Activated T-helper 1 cell treated with anti-CD3 and anti-CD28 coated beads, Interleukin-12 subunit alpha, Interleukin-12 subunit beta, Interleukin-2, Interleukin-4 antibody, amounts not matched to agents 30 ng/mL and 10 ng/mL and 1 ng/mL, durations not matched to agents 14 hours and 24 hours and 36 hours (primary cell): ENCODE measurements at places on chromosomes 2 and 18. TPM values are rescaled to one million over a fixed set of nuclear protein-coding genes. Genes with fewer than 3 reads are reported as not detected.
A peak's percentile ranks its signal among the peaks of the same experiment; 100 is the strongest.

The SOX11 gene
- not detected in 2 replicates for total RNA-seq

DNA sequence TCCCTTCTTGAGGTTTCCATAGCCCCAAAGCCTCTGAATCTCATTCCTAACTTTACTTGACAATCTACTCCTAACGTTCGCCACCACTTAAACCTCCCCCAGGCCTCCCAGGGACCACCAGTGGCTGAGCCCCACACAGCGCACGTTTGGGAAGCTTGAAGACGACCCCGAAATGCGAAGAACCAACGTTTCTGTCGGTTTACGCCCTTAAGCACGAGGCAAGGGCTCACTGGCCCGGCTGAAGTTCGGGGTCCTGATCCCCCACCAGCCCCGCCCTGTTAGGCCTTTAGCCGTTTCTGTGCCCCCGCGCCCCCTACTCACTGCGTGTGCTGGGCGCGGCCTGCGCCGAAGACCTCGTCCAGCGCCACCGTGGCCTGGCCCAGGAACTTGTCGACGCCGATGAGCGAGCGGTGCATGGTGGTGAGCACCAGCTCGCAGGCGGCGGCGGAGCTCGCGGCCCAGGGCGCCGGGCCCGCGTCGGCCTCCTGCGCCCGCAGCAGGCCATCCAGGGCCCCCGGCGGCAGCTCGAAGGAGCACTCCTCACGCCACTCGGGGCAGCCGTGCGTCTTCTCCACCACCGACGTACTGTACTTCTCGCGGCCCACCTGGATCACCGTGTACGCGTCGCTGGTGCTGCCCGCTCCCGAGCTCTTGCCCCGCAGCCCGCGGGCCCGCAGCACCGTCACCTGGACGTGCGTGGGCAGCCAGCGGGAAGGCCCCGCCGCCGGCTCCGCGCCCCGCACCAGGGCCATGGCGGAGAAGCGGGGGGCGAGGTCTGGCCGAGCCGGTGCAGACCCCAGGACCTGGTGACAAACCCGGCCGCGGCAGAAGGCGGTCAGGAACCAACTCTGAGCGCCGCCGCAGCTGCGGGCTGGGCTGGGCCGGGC is 479 bp downstream of the RAB11FIP5 start:
- peak overlapping the region; percentile 84 for H3K4me3 ChIP-seq
- peaks cover 26% of the 10 kb centered on the region for H3K4me1 ChIP-seq
- DNase-seq, result no peak
- peak overlapping the region; percentile 46 for H3K27ac ChIP-seq
- peaks cover 14% of the 10 kb centered on the region for H3K27me3 ChIP-seq

The RFTN2 gene
- not detected in 2 replicates for total RNA-seq

DNA sequence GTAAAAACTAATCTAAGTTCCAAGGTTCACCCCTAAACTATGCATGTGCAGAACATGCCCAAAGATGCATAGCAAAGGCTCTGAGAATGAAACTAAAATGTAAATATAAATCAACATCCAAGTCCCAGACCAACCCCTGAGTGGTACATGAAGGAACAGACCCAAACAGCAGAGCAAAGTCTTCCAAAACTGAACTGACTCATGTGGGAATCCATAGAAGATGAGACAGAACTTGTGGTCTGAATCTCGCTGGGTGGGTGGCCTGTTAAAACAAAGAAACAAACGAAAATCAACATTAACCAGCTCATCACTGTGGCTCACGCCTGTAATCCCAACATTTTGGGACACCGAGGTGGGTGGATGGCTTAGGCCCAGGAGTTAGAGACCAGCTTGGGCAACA is 29.5 kb upstream of the ATRAID start:
- H3K4me1 ChIP-seq, result peaks cover 4% of the 10 kb centered on the region
- H3K36me3 ChIP-seq, result no peaks in the 10 kb centered on the region
- H3K4me3 ChIP-seq, result no peak overlapping the region
- no peak for DNase-seq
- no peak overlapping the region for H3K27ac ChIP-seq
- H3K27me3 ChIP-seq, result peaks cover 32% of the 10 kb centered on the region

- H3K27ac ChIP-seq, result peak overlapping the region; percentile 89
- peak; percentile 21 for DNase-seq
- peaks cover 6% of the 10 kb centered on the region for H3K27me3 ChIP-seq
These were observed 147.7 kb downstream of the KLHL29 start for GRCh38 chr2:23532391-23533337.

DNA sequence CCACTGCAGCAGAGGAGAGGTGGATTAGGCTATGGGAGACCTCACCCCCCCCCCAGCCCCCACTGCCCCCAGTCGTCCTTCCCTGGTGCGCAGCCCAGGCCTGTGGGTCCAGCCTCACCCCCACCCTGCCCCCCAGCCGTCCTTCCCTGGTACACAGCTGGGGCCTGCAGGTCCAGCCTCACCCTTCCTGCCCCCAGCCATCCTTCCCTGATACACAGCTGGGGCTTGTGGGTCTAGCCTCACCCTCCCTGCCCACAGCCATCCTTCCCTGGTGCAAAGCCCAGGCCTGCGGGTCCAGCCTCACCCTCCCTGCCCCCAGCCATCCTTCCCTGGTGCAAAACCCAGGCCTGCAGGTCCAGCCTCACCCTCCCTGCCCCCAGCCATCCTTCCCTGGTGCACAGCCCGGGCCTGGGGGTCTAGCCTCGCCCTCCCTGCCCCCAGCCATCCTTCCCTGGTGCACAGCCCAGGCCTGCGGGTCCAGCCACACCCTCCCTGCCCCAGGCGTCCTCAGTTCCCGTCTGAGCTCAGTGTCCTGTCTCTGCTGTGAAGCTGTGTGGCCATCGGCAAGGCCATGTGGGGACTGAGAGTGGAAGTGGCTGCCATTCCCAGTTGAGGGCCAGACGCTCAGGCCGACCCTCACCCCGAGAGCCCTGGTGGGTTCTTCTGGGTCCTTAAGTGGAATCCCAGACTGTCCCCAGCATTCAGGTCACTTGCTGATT is 86.8 kb upstream of the SNTG2 start:
- no peak overlapping the region for H3K4me3 ChIP-seq
- no peak for DNase-seq
- no peaks in the 10 kb centered on the region for H3K27me3 ChIP-seq
- no peaks in the 10 kb centered on the region for H3K4me1 ChIP-seq
- H3K36me3 ChIP-seq, result no peaks in the 10 kb centered on the region

DNA sequence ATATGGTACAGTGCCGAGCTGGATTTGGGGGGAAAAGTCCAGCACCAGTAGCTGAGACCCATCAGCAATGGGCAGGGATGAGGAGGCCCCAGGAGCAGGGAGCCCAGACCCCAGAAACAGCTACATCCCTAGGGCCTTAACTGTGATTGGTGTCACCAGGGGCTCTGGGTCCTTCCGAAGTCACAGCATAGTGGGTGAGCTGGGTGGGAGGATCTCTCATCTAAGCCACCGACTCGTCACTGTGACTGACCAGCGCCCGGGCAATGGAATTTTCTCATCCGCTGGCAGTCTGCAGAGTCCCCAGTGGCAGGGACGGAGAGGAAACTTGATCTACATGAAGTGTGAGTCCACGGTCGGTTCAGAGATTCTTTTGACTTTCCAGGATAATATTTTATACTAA is 186.5 kb downstream of the SH3BP4 start:
- DNase-seq, result no peak
- no peaks in the 10 kb centered on the region for H3K4me1 ChIP-seq
- H3K27ac ChIP-seq, result no peak overlapping the region
- no peaks in the 10 kb centered on the region for H3K36me3 ChIP-seq
- no peak overlapping the region for H3K4me3 ChIP-seq

DNA sequence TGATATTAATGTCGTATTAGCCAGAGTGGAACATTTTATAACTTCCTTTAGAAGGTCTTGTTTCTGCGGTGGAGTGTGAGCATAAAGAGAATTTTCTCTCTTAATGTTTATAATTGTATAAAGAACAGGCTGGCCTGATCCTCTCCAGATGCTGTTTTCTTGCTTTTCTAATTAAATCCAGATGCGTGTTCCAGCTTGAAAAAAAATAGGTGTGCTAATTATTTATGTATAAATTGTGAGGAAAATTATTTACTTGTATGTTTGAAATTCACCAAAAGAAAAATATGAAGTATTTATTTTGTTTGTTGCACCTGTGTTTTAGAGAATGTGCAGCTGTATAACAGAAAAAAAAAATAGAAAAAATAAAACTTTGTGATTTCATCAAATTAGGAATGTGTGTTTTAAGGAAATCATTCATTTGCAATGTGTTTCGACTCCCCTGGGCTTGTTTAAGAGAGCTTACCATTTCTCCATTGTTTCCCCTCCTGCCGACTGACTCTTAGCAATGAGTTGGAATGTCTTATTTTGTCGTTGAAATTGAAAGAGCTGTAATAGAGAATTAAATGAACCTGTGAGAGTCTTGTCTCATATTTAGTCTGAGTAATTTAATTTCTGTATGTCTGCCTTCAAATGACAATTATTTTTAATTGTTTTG is 220.1 kb upstream of the NXPH2 start:
- no peak for DNase-seq
- no peaks in the 10 kb centered on the region for H3K4me1 ChIP-seq
- no peaks in the 10 kb centered on the region for H3K27me3 ChIP-seq
- no peaks in the 10 kb centered on the region for H3K36me3 ChIP-seq

- peaks cover 40% of the 10 kb centered on the region for H3K36me3 ChIP-seq
- DNase-seq, result no peak
- peaks cover 88% of the 10 kb centered on the region for H3K4me1 ChIP-seq
- peaks cover 2% of the 10 kb centered on the region for H3K27me3 ChIP-seq
These were observed 44.8 kb downstream of the ARL4C start for GRCh38 chr2:234451852-234452625.

The CRYBA2 gene
- total RNA-seq, result 0.36 TPM in 1 of 2 replicates, not detected in the other

DNA sequence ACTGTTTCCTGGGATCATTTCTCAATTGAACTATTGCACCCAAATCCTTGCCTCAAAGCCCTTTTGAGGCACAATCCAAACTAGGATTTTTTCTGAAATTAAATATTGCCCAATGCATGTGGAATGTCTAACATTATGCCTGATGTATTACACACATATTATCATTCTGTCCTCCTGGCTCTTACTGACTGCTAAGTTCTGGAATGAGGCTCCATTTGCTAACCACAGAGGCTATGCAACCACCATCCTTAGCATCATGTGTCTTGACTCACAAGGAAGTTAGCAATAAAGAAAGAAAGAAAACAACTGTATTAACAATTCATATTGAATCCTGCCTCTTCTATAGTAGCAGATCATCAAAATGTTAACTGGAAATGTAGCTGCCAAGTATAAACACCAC is 1142.7 kb downstream of the CNTNAP5 start:
- no peak overlapping the region for H3K4me3 ChIP-seq
- no peaks in the 10 kb centered on the region for H3K4me1 ChIP-seq
- no peak for DNase-seq
- no peaks in the 10 kb centered on the region for H3K27me3 ChIP-seq
- no peak overlapping the region for H3K27ac ChIP-seq

GRCh38 chr2:239970004-239970623 is 55.0 kb downstream of the NDUFA10 start:
- no peaks in the 10 kb centered on the region for H3K27me3 ChIP-seq
- no peak overlapping the region for H3K4me3 ChIP-seq
- no peaks in the 10 kb centered on the region for H3K4me1 ChIP-seq
- no peak overlapping the region for H3K27ac ChIP-seq

- no peak overlapping the region for H3K27ac ChIP-seq
- DNase-seq, result no peak
- H3K4me3 ChIP-seq, result no peak overlapping the region
- no peaks in the 10 kb centered on the region for H3K36me3 ChIP-seq
- H3K4me1 ChIP-seq, result no peaks in the 10 kb centered on the region
These were observed 296.2 kb upstream of the SPRED2 start for GRCh38 chr2:65728477-65729180.

DNA sequence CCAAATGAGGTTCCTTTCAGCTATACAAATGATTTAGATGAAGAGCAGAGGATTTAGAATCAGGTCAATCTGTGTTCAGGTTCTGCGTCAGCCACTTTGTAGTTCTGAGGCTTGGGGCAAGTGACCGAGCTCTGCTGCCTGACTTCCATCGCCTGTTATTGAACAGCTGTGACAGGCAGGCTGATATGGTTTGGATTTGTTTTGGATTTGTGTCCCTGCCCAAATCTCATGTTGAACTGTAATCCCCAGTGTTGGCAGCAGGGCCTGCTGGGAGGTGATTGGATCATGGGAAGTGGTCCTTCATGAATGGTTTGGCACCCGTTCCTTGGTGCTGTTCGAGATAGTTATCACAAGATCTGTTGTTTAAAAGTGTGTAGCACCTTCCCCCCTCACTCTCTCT is 18.6 kb downstream of the TYMS start:
- DNase-seq, result no peak
- peaks cover 49% of the 10 kb centered on the region for H3K36me3 ChIP-seq
- H3K4me1 ChIP-seq, result peaks cover 5% of the 10 kb centered on the region
- H3K27me3 ChIP-seq, result no peaks in the 10 kb centered on the region

DNA sequence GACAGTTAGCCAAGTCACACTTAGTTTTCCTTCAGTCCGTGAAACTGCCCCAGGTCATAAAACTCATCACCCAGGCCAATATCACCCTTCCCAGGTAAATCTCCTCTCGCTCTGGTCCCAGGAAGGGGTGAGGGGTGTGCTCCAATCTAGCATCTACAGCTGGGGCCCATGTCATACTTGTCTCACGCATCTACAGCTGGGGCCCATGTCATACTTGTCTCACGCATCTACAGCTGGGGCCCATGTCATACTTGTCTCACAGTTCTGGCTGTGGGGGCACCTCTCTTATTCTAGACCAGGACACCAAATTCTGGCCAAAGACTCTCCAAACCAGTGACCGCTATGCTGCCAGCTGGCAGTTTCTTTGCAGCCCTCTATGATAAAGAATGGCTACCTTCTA is 123.3 kb upstream of the DLGAP1 start:
- DNase-seq, result no peak
- no peak overlapping the region for H3K4me3 ChIP-seq
- no peaks in the 10 kb centered on the region for H3K36me3 ChIP-seq
- H3K27me3 ChIP-seq, result no peaks in the 10 kb centered on the region
- no peak overlapping the region for H3K27ac ChIP-seq
- H3K4me1 ChIP-seq, result no peaks in the 10 kb centered on the region

DNA sequence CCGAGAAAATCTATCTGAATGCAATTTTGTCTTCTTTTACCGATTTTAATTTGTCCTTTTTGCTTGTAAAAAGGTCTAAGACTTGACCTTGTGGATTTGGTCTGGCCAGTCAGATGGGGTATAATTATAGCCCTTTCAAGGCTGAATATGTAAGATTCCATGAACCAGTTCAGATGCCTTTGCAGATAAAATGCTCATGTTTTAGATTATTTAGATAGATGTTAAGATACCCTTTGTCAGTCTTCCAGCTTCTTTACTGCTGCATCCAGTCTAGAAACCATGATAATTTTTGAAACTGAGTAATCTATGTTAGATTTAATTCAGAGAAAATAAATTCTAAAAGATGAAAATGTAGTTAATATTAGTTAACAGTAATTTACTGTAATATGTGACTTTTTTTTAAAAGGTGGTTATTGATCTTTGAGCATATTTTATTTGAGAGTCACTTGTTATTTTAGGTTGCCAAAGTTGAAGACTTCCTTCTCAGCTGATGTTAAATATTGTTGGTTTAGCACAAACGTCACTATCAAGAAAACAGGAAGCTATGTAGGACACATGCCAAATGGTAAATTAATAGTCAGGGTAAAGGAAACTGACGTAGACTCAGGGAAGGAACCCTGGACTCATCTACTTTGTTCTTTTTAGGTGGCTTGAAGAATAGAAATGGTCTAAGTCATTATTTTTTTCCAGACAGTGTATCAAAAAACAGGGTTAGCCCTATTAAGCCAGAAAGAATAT is 29.8 kb downstream of the BABAM2 start:
- H3K4me3 ChIP-seq, result no peak overlapping the region
- H3K36me3 ChIP-seq, result peaks cover 9% of the 10 kb centered on the region
- no peaks in the 10 kb centered on the region for H3K27me3 ChIP-seq
- DNase-seq, result no peak
- peaks cover 8% of the 10 kb centered on the region for H3K4me1 ChIP-seq

The TNFAIP6 gene
- not detected in 2 replicates for total RNA-seq

The ANKRD12 gene
- total RNA-seq, result 61.3 and 62.2 TPM in 2 replicates

The ERMN gene
- 2.1 and 2.4 TPM in 2 replicates for total RNA-seq

- no peak overlapping the region for H3K27ac ChIP-seq
- DNase-seq, result no peak
- no peaks in the 10 kb centered on the region for H3K36me3 ChIP-seq
- H3K4me1 ChIP-seq, result no peaks in the 10 kb centered on the region
- H3K27me3 ChIP-seq, result no peaks in the 10 kb centered on the region
- H3K4me3 ChIP-seq, result no peak overlapping the region
These were observed 281.4 kb upstream of the ZEB2 start for GRCh38 chr2:144801325-144801724.
